Omental fat pad (tissue), 4 donors: ENCODE measurements at places on chromosomes 5 and 9. TPM values are rescaled to one million over a fixed set of nuclear protein-coding genes. Genes with fewer than 3 reads are reported as not detected.

DNA sequence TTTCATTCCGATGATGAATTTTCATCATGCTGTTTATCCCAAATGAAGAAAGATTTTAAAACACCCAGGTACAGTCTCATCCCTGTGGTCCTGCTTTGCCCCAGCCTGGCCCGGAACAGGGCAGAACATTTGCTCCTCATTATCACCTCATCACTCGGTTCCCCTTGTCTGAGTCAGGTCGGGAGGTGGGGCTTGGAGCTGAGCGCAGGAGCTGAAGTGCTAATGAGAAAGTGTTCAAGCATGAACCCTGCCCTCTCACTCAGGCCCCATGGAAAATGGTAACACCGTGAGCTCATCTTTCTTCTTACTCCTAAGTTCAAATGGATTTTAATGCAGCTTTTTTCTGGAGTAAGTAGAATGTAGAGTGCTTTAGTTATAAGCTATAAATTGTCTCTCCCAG lies 466.2 kb downstream of the KDM4C start:
- DNase-seq: no peak

DNA sequence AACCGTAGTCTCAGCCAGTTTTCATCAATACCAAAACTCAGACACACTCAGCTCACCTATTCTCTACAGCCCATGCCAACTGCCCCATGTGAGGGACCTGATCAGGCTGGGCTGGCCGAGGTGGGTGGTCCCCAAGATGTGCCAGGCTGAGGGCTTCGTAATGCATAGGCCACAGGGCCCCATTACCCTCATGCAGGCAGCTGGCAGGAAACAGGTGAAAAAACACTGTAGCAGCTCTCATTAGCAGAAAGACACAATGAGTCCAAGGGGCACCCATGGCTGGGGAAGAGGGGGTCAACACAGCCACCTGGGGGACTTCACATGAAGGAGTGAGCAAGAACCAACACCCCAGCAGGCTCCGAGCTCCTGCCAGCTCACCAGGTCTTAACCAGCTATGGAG lies 8.2 kb downstream of the IPPK start:
- no peak for DNase-seq

GRCh38 chr5:10216107-10216506 lies 33.6 kb downstream of the ATPSCKMT start:
- no peak for DNase-seq

DNA sequence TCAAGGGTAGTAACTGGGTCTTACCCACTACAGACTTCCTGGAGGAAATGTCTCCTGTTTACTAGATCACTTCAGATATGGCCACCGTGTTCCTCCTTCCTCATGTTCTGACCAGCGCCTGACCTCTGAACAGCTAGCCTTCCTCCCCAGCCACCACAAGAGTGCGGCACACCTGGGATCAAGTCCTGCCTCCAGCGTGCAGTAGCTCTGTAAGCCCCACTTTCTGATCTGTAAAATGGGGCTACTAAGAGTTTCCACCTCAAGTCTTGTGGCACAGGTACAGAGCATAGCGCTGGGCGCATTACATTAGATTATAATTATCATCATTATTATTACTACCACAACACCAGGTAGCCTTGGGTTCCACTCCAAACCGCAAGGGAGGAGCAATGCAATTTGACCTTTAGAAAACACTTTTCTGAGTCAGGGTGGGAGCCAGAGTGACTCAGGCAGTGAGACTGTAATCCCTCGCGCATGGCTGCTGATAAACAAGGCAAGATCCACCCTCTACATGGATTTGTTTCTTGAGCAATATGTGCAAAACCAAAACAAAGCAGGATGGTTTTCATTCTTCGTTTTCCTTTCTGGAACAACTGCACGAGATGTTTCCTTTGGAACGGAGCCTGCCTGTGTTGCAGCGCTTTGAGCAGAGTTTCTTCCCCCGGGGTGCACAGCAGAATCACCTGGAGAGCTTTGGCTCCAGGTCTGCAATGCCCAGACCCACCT lies 65.0 kb upstream of the ANGPTL2 start:
- peak; percentile 40 for DNase-seq

DNA sequence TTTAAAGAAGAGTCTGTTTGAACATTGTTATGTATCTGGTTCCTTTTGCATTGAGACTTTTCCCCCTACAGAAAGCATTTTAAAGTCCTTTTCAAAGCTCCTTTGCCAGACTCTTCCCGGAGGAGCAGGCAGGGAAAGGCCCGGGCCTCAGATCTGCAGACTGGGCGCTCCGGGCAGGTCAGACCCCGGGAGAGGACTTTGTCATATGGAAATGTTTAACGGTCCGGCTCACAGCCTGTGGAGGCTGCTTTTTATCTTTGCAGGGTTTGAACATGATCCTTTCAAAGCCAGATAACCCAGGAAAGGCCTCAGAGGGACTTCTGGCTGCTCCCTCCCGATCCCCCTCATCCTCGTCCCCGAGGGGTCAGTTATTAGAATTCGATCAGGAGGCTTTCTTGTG lies 82.1 kb upstream of the IRX2 start:
- DNase-seq: no peak

- DNase-seq: no peak
These were observed 37.1 kb upstream of the F2RL1 start for GRCh38 chr5:76781775-76782174.

- no peak for DNase-seq
These were observed 79.6 kb downstream of the SMIM15 start for GRCh38 chr5:61082516-61083280.

DNA sequence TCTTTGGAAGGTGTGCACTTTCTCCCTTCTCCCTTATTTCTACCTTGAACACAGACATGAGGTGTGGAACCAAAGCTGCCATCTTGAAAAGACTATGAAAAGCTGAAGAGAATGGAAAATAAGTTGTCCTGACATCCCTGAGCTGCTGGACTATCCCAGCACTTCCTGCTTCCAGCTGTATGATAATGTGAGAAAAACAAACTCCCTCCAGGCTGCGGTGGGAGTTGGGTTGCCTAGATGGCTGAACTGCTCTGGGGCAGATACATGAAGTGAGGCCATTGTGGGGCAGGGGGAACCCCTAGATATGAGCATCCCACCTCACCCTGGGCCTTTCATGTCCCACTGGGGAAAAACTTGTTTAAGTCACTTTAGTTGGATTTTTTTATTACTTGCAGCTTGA lies 82.4 kb downstream of the BOD1 start:
- DNase-seq: no peak

DNA sequence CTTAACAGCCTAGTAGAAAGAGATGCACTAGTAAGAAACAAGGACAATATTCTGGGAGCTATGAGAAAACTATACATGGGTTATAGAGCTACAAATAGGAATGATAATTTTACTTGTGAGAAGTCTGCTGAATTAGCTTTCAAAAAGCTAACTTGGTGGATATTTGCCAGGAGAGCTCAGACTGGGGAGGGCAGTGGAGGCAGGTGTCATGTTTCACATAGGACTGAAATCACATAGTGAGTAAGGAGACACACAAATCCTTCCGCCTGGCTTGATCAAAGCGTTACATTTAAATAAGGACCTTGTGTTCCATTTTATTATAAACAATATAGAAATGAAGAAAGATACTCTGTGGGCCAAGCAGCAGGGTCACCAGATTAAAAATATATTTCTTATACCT lies 235.0 kb downstream of the ISL1 start:
- no peak for DNase-seq

DNA sequence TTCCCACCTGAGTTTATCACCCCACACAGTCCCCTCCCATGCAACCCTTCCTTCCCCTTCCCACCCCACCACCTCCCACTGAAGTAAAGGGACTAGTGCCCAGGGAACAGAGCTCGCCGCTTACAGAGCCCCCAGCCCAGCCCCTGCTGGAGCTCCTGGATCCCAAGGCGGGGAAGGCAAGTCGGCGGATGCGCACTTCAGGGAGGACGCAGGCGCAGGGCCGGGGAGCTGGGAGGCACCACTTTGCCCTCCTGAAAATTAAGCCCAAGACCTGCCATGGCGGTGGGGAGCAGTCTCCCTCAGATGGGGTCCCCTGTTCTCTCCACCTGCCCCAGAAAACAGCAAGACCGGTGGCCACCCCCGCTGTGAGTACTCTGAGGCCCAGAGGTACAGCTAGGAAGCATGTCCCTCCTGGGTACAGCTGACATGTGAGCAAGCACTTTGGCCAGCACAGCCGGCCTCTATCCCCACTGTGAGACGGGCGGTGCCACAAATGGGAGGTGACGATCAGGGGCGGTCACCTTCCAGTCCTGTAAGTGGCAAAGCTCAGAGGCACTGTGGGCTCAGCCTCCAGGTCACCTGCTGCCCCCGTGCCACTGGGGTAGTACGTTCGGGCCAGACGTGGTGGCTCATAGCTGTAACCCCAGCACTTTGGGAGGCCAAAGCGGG lies 45.9 kb downstream of the COL23A1 start:
- DNase-seq: no peak

- no peak for DNase-seq
These were observed 59.3 kb downstream of the TRIO start for GRCh38 chr5:14202462-14202861.

The CCT5 gene
- total RNA-seq: 310 TPM

The TEK gene
- 21.3 TPM for total RNA-seq

The KCNV2 gene
- total RNA-seq: not detected

The NIM1K gene
- total RNA-seq: 0.12 TPM

The IL13 gene
- 0.24 TPM for total RNA-seq

The FOXE1 gene
- total RNA-seq: not detected

The SVEP1 gene
- 140 TPM for total RNA-seq

The CYSRT1 gene
- total RNA-seq: not detected

The STOML2 gene
- 79.8 TPM for total RNA-seq

The FYB1 gene
- 23.9 TPM for total RNA-seq

The RETREG1 gene
- total RNA-seq: 51.6 TPM

The C7 gene
- 788 TPM for total RNA-seq
